ENCODE measurements at places on chromosomes 2 and 18.

DNA sequence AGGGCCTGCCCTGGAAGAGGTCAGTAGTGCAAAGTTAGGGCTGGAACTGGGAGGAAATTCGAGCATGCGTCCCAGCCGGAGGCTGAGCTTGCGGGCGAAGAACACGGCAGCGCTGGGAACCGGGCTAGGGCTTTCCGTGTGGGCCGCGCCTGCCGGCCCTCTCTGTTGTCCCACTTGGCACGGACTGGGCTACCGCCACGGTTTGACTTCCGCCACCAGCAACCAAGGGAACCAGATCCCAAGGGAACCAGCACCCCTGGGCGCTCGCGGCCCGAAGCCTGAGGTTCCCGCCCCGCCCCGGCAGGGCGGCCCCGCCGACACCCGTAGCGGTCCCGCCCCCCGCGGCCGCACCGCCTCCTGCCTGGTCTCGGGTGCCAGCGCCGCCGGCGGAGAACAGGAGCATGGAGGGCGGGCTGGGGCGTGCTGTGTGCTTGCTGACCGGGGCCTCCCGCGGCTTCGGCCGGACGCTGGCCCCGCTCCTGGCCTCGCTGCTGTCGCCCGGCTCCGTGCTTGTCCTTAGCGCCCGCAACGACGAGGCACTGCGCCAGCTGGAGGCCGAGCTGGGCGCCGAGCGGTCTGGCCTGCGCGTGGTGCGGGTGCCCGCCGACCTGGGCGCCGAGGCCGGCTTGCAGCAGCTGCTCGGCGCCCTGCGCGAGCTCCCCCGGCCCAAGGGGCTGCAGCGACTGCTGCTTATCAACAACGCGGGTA is at the start of gene SPR:
SPR (plus strand) TSS at position 377 of the 708 bp plus-strand sequence; CDS start at position 402, 25 bp downstream.
- no peak for DNase-seq

- no peak for DNase-seq
These were observed 11.8 kb downstream of the ARHGAP25 start for GRCh38 chr2:68746408-68746807.

DNA sequence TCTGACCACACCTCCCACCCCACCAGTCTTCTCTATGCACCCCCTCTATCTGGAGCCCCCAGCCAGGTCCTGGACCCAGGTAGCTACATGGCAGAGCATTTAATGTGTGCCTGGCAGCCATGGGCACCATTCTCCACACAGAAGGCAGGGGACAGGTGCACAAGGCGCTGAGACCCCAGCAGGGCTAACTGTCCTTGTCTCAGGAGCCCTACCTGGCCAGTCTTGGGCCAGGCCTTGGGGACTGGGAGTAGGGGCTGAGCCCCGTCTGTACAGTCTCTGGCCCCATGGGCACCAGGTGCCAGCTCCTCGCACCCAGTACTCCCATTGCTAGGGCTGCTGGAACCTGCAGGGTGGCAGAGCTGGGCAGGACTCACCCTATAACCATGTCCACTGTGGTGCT is 2.9 kb downstream of the GNLY start:
- DNase-seq, result no peak

GRCh38 chr2:67462738-67463496 is 65.8 kb downstream of the ETAA1 start:
- DNase-seq, result no peak

GRCh38 chr2:119086327-119086726 is 72.2 kb downstream of the C1QL2 start:
- no peak for DNase-seq

DNA sequence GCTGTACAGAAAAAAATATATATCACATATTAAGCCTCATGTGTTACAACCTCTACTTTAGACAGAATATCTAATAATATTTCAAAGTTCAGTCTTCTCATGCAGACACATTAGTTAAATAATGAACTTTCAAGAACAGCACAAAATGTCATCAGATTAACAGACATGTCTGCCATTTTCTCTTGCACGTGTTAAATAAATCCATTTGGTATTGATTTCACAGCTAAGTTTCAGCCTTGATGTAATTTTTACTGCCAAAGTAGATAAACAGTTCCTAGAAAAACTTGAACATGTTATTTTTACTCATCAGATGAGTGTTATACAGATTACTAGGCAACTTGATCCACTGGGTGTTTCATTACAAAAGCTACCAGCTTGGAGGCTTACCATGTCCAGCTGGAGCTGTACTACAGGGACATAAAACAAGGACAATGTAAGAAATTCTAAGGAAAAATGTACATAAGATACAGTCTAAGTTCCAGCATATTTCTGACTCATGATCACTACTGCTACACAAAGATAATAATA is 290.7 kb upstream of the DDX18 start:
- DNase-seq, result no peak

DNA sequence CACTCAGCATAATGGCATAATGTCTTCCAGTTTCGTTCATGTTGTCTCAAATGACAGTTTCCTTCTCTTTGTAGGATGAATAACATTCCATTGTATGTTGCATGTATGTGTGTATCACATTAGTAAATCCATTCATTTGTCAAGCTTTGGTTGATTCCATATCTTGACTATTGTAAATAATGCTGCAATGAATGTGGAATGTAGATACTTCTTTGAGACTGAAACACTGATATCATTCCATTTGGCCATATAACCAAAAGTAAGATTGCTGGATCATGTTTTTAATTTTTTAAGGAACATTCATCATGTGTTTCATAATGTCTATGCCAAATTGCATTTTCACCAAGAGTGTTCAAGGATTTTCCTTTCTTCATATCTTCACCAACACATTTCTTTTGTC is 1711.4 kb upstream of the PIK3C3 start:
- DNase-seq, result no peak

DNA sequence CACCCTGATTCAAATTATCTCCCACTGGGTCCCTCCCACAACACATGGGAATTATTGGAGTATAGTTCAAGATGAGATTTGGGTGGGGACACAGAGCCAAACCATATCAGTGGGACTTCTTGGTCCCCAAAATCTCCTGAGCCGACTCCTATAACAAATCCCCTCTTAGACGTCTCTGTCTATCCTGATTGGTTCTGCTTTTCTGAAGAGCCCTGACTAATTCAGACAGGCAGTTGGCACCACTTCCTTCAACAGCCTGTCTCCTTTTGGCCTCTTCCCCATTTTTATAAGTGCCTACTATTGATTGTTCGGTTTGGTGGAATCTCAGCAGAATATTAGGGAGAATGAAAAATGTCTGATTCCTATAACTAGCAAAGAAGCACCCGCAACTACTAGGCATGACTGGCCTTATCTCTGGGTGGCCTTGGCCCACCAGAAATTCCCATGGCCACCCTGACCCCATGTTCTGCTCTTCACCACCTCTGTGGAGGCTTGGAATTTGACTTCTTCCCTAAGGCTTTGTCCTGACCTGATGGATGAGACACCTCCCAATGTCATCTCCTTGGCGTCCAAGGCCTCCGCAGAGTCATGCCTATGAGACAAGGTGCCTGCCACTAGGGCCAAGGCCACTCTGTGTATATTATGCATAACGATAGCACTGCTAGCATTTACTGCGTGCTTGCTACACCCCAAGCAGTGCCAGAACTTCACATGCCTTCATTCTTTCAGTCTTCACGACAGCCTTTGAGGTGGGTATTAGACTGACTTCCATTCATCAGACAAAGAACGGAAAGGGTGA is 218.9 kb upstream of the COPS8 start:
- DNase-seq, result no peak

DNA sequence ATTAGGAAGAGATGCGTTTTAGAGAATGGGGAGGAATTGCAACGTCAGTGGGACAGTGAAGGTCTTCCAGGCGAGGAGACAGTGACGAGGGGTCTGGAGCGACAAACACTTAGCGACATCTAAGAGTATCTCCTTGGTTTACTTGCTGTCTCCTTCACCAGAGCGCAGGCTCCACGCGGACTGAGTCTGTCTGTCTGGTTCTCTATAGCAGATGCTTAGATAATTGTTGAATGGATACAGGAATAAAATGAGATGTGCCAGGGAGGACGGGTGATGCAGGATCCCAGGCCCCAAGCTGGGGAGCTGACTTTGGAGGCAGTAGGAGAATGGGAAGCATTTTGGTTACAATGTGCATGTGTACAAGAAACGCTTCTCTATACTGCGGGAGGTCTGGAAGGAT is 56.9 kb upstream of the SMAD7 start:
- DNase-seq, result no peak

Measured in CMK (cell line).